DMS 273 treated with DMSO at 0.1 percent for 48 hours (cell line): ENCODE measurements at places on chromosomes 7 and 10.

- DNase-seq = no peak
Measured at GRCh38 chr10:72875250-72876055, 18.1 kb upstream of the OIT3 start.

- no peak for DNase-seq
Measured at GRCh38 chr10:80156216-80156615, 23.7 kb downstream of the PLAC9 start.

DNA sequence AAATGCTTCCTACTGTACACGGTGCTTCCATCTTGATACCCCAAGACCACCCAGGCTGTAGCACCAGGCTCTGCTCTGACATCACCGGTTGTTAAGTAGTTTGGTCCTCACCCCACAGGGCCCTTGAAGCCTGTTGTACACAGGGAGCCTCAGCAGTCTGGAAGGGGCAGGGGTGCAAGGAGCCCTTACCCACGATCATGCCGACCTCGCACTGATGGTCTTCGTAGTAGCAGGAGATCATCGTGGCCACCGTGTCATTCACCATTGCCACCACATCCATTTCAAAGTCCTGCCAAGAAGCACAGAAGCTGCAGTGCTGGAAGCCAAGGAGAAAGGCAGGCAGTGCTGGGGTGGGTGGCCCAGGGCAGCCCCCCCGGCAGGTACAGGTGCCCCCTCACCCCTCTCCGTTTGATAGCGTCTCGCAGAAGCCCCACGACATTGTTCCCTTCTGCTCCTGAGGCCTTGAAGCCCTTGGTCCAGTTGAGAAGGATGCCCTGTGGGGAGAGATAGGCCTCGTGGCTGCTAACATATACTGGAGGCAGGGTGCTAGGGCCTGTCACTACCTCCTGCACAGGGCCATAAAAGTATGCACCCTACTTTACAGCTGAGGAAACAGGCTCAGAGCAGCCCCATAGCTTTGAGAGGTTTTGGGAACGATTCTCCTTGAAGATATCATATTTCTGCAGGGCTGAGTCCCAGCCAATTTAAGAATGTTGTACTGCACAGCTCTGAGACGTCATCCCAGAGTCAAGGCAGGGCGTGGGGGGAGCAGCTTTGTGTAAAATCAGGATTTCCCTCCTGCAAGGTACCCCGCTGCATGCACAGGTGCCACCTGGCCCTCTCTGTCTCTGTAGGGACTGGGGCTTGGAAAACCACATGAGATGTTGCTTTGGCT is 8.7 kb upstream of the MYL7 start:
- peak; percentile 47 for DNase-seq

- peak; percentile 7 for DNase-seq
Measured at GRCh38 chr10:102449321-102450123, 1.8 kb downstream of the C10orf95 start.

DNA sequence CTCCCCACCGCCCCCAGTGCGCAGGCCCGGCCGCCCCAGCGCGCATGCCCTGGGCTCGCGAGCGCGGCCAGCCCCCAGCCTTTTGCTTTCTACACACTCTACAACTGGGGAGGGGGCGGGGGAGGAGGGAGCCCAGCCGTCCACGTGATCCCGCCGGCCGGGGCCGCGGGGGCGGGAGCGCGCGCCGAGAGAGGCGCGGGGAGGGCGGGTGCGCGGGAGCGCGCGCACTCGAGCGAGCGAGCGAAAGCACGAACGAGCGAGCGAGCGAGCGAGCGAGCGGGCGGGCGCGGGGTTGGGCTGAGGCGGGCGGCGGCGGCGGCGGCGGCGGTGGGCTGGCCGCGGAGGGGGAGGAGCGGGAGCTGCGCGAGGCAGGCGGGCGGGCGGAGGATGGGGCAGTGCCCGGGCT is at the start of gene AUTS2:
Gene AUTS2, plus strand, starts transcription at position 395 of the 406 bp plus-strand sequence. CDS start 1,179 bp downstream, outside the sequence.
- peak; percentile 80 for DNase-seq

- DNase-seq = no peak
Measured at GRCh38 chr7:96100737-96101136, 221.2 kb downstream of the SLC25A13 start.
